ENCODE measurements at places on chromosomes 11 and 22.

GRCh38 chr11:102500829-102501228, 29.7 kb downstream of the MMP7 start:
- DNase-seq, result no peak

- DNase-seq, result no peak
Observed at GRCh38 chr11:86889001-86889341, 66.2 kb downstream of the FZD4 start.

- DNase-seq, result no peak
Observed at GRCh38 chr11:117789241-117789640, 7.8 kb downstream of the DSCAML1 start.

DNA sequence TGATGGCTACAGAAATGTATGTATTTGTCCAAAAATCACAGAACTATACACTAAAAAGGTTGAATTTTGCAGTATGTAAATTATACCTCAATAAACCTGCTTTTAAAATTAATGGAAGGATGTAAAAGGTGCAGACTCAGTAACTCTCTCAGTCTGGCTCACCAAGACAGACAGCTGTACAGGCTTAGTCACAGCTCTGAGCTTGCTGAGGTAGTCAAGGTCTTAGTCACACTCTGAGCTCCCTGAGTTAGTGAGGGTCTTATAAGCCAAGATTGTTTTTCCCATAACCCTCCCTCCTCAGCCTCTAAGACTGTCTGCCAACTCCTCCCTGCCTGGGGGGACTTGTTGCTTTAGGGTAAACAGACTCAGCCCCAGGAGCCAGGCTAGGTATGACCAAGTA, 59.3 kb upstream of the IZUMO1R start:
- DNase-seq, result no peak

GRCh38 chr11:64013141-64013896, 22.4 kb upstream of the FLRT1 start:
- DNase-seq, result no peak

- DNase-seq, result no peak
Observed at GRCh38 chr11:132772703-132773545, 759.4 kb downstream of the OPCML start.

GRCh38 chr11:73233211-73233610, 15.1 kb downstream of the P2RY2 start:
- DNase-seq, result no peak

DNA sequence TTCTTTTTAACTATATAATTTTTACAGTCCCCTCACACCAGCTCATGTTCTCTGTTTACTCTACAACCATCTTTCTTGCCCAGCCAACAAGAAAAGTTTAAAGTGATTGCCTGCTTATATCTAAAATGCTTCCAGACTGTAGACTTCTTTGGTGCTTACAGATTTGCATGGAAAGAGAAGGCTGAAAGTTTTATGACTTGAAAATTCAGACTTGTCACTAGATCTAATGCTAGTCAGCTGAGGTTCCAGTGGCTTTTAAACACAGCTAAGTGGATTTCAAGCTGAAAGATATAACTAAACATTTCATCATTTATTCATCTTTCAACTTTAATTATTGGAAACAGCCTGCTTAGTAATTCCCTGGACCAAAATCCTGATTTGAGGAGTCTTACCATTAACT, 178.4 kb downstream of the NAV2 start:
- no peak for DNase-seq

- DNase-seq, result no peak
Observed at GRCh38 chr22:41982865-41983264, 13.6 kb downstream of the SEPTIN3 start.
